Activated CD8-positive, alpha-beta memory T cell treated with anti-CD3 and anti-CD28 coated beads, Interleukin-2, amount 10 ng/mL, durations not matched to agents 7 days and 5 days (primary cell): ENCODE measurements at places on chromosomes 11 and 22. TPM values are rescaled to one million over a fixed set of nuclear protein-coding genes. Genes with fewer than 3 reads are reported as not detected.
A peak's percentile ranks its signal among the peaks of the same experiment; 100 is the strongest.

- H3K27me3 ChIP-seq: peaks cover 4% of the 10 kb centered on the region
- no peak for DNase-seq
- no peak overlapping the region for H3K27ac ChIP-seq
- H3K4me1 ChIP-seq: peaks cover 2% of the 10 kb centered on the region
- no peak overlapping the region for H3K4me3 ChIP-seq
- no peaks in the 10 kb centered on the region for H3K36me3 ChIP-seq
These were observed 123.4 kb upstream of the OR9Q1 start for GRCh38 chr11:57900320-57900719.

DNA sequence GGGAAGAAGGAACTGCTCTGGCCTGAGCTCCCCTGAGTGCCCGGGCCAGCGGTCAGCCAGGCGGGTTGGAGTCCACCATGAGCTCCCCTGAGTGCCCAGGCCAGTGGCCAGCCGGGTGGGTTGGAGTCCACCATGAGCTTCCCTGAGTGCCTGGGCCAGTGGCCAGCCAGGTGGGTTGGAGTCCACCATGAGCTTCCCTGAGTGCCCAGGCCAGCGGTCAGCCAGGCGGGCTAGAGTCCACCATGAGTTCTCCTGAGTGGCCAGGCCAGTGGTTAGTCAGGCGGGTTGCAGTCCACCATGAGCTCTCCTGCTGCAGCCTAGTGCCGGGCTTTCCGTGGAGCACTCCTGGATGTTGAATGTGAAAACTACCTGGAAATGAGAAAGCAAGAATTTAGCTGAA lies 844.0 kb downstream of the TBC1D22A start:
- no peaks in the 10 kb centered on the region for H3K36me3 ChIP-seq
- DNase-seq: no peak
- H3K27me3 ChIP-seq: no peaks in the 10 kb centered on the region
- no peak overlapping the region for H3K27ac ChIP-seq

DNA sequence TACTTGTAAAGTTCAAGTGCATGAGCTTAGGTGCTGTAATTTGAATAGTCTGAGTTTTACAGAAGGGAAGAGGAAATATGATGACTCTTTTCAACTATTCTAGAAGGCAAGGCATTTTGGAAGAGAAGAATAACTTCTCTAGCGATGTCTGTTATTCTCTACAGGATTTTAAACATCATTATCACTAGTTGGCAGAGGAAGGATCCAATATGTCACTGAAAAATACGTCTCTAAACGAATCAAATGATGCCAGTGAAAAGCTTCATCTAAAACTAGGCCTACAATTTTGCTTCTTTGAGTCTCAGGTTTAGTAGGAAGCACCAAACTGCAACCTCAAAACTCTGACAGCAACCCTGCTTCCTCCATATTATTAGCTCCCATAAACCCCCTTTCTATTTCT lies 581.4 kb downstream of the DLG2 start:
- no peaks in the 10 kb centered on the region for H3K27me3 ChIP-seq
- DNase-seq: no peak
- H3K4me3 ChIP-seq: no peak overlapping the region
- no peaks in the 10 kb centered on the region for H3K4me1 ChIP-seq

DNA sequence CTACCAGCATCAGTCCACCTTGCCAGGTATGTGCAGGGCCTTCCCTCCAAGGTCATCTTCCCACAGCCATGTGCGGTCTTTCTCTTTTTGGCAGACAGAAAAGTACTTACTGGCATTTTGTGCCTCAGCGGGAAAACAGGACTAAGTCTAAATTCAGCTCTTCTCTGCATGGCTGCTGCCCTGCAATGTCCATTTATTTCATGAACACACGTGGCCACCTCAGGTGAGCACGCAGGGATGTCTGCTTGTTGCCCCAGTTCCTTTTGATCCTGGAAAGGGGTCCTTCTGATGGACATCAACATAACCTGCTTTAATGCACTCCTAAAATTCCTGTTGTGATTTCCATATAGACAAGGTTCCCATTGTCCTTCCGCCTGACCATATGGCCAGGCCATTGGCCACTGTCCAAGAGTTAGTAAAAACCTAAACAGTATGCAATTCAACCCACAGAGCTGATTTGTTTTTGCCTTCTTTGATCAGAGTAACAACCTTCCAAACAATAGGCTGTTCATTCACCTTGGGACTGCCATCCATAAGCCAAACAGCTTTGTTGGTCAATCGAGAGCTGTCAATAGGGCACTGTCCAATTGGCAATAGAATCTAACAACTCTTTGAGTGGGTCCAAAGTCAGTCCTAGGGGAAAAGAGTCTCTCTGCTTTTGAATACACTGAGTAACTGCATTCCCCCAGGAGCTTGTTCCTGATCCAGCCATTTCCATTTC lies 5.9 kb downstream of the TREH start:
- H3K27me3 ChIP-seq: peaks cover 28% of the 10 kb centered on the region
- DNase-seq: no peak
- no peaks in the 10 kb centered on the region for H3K36me3 ChIP-seq
- no peak overlapping the region for H3K4me3 ChIP-seq
- no peaks in the 10 kb centered on the region for H3K4me1 ChIP-seq
- no peak overlapping the region for H3K27ac ChIP-seq

DNA sequence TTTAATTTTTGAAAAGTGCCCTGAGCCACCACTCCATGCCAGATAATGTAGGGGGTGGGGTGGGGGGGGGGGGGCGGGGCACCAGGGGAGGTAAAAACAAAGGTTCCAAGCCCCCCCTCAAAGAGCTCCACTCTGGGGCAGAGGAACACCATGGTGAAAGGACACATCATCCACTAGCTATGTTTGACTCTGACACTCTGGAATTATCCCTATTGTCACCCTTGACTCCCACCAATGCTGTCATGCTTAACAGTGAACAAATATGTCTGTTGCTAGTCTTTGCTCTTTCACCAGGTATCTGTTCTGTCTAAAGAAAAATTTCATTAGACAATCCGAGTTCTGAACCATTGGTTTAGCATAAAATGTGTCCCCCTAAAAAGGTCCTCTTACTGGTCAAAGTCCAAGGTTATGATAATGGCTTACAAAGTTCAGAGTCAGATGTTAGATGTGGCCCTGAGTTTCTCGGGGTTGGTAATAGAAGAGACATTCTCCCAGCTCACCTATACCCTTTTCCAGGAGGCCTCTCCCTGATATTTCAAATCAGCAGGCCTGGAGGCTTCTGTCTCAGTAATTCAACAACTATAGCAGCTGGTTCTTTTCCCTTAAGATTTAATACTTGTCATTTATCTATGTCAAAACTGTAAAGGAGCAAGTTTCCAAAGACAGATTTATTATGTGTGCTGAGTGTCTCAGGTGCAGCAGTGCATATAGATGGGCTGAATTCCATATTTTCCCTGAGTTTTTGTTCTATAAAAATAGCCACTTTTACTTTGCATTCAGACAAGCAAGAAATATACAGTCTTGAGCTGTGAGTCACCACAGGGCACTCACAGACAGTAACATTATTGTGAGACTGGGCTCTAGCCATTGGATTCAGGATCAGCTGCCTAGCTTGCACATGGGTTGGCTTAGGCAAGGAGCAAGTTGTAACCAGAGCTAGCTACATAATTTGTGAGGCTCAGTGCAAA lies 174.1 kb downstream of the CSNK2A3 start:
- no peak overlapping the region for H3K27ac ChIP-seq
- peaks cover 5% of the 10 kb centered on the region for H3K27me3 ChIP-seq
- no peaks in the 10 kb centered on the region for H3K36me3 ChIP-seq

DNA sequence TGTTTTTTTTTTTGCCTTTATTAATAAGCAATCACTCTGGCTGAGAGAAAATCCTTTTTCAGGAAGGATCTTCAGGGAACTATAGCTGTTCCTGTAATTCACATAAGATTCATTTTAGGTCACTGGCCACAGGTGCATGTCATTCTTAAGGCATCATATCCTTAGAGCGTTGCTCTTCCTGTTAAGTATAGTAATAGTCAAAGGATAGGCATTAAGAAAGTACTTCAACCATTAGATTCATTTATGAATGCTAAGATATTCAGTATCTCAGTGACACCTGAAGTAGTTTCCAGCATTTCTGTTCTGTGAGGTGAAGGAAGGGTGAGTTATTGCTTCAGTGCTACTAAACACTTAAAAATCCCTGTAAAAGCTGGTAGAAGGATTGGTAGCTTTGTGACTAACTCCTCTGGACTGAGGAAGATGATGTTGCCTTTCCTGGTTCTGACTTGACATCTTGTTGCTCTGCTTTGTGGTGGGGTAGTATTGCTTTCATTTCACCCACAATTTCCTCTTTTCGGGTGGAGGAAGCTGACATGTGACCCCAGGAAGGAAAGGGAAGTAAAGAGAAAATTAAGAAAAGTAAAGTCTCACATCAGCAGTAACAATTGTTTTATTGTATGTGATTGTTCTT lies 34.7 kb downstream of the RNF169 start:
- peak; percentile 46 for DNase-seq
- peak overlapping the region; percentile 65 for H3K27ac ChIP-seq
- peaks cover 11% of the 10 kb centered on the region for H3K36me3 ChIP-seq
- no peaks in the 10 kb centered on the region for H3K27me3 ChIP-seq
- H3K4me1 ChIP-seq: peaks cover 21% of the 10 kb centered on the region
- H3K4me3 ChIP-seq: peak overlapping the region; percentile 6

DNA sequence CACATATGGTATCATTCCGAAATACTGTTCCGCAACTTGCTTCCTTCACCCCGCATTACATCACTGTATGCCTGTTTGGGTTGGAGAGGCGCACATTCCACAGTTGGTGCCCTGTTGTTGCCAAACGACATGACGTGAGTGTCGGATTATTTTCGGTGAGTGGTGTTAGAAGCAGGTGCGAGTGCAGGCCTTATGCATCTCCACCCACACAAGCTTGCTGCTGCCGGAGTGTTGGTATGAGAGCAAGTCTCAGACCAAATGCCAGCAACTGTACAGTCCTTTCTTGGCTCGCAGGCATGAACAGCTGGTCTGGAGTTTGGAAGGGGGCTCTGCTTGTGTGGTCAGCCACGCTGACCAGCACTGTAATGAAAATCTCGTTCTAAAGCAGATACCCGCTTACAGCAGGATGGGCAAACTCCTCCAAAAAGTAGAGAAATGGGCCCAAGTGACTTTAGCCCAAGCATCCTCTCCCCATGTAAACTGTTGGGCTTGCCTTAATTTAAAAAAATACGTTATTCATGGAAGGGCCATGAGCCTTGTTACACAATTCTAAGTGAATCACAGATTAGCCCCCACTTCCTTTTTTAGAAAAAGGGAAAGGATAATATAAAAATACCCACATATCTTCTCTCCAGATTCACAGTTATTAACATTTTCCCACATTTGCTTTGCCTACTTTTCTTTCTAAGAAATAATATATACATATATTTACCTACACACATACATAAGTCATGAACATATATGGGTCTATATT lies 48.7 kb upstream of the OR9Q1 start:
- H3K4me3 ChIP-seq: no peak overlapping the region
- H3K27me3 ChIP-seq: peaks cover 8% of the 10 kb centered on the region
- H3K4me1 ChIP-seq: no peaks in the 10 kb centered on the region
- H3K36me3 ChIP-seq: no peaks in the 10 kb centered on the region

DNA sequence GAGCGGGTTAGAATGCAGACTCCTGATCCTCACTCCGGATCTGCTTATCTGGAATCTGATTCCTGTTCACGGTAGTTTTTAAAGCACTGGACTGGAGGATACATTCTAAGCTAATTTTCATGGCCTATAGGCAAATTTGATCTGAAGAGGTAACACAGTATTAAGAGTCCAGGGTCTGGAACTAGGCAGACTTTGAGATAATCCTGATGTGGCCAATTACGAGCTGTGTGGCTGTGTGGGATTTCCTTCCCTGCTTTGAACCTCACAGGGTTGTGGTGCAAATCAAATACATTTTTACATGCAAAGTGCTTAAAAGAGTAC lies 285.2 kb downstream of the MIAT start:
- no peaks in the 10 kb centered on the region for H3K4me1 ChIP-seq
- no peak overlapping the region for H3K27ac ChIP-seq
- DNase-seq: no peak
- H3K4me3 ChIP-seq: no peak overlapping the region

- H3K27me3 ChIP-seq: peaks cover 20% of the 10 kb centered on the region
- no peaks in the 10 kb centered on the region for H3K36me3 ChIP-seq
- H3K4me1 ChIP-seq: peaks cover 28% of the 10 kb centered on the region
These were observed 3.8 kb upstream of the RFPL2 start for GRCh38 chr22:32208681-32209080.

DNA sequence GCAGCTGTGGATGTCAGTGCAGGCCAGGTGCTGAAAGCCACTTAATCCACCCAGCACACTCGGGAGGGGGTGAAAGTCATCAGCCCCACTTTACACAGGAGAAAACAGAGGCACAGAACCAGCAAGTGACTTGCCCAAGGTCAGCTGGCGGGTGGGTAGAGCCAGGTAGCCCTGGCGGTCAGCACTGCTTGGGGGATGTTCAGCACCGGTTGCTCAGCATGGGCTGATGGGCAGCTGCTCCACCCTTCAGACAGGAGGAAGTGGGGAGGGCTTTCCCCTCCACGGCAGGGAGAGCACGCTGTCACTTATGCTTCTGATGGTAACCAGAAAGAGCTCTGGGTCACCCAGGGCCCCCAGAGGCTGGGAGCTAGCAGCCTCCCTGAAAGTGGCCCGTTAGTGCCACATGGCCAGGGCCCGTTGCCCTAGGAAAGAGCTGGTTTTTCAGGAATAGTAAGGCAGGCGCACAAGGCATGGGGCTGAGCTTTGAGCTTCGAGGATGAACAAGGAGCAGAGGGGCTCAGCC lies 417.9 kb downstream of the CTTN start:
- DNase-seq: no peak
- no peaks in the 10 kb centered on the region for H3K36me3 ChIP-seq
- no peaks in the 10 kb centered on the region for H3K27me3 ChIP-seq
- H3K27ac ChIP-seq: no peak overlapping the region
- no peak overlapping the region for H3K4me3 ChIP-seq
- no peaks in the 10 kb centered on the region for H3K4me1 ChIP-seq

- H3K4me1 ChIP-seq: peaks cover 74% of the 10 kb centered on the region
- no peaks in the 10 kb centered on the region for H3K27me3 ChIP-seq
- H3K27ac ChIP-seq: peak overlapping the region; percentile 17
- H3K36me3 ChIP-seq: peaks cover 32% of the 10 kb centered on the region
- H3K4me3 ChIP-seq: no peak overlapping the region
These were observed 69.9 kb downstream of the PTPRJ start for GRCh38 chr11:48050304-48050703.

- H3K27me3 ChIP-seq: peaks cover 3% of the 10 kb centered on the region
- H3K27ac ChIP-seq: no peak overlapping the region
- no peaks in the 10 kb centered on the region for H3K36me3 ChIP-seq
- DNase-seq: no peak
These were observed 52.8 kb upstream of the SMIM38 start for GRCh38 chr11:69102732-69103615.

- peaks cover 2% of the 10 kb centered on the region for H3K36me3 ChIP-seq
- H3K4me3 ChIP-seq: no peak overlapping the region
- DNase-seq: no peak
- peaks cover 40% of the 10 kb centered on the region for H3K27me3 ChIP-seq
These were observed 1.3 kb upstream of the C1QTNF5 start for GRCh38 chr11:119342023-119342300.

GRCh38 chr11:10565493-10565892 lies 3.0 kb downstream of the LYVE1 start:
- no peaks in the 10 kb centered on the region for H3K36me3 ChIP-seq
- no peak for DNase-seq
- H3K4me3 ChIP-seq: no peak overlapping the region
- no peak overlapping the region for H3K27ac ChIP-seq

MAJIN gene
- not detected for total RNA-seq

OR8D1 gene
- total RNA-seq: not detected

PVALB gene
- total RNA-seq: not detected

ADAMTS8 gene
- not detected for total RNA-seq

OR56A1 gene
- not detected for total RNA-seq
